ENCODE measurements at places on chromosomes 12 and 14.

DNA sequence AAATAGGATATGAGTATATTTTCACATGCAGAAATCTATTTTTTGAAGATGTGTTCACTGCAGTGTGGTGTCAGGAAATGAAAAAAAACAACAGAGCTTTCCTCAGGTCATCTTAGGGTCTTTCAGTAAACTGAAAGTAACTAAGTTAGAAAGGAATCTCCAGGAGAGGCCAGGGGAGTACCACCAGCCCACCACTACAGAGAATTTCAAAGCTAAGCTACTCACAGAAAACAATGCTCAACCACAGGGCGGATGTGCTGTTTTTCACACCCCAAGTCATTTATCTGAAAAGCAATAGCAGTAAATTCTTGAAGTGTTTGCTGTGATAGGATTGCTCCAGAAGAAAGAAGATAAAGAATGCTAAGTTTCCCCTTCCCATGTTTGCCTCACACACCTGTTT, 79.0 kb downstream of the IFNG start:
- no peak for DNase-seq

GRCh38 chr12:95857156-95857555, 1.6 kb upstream of the SNRPF start:
- DNase-seq = no peak

DNA sequence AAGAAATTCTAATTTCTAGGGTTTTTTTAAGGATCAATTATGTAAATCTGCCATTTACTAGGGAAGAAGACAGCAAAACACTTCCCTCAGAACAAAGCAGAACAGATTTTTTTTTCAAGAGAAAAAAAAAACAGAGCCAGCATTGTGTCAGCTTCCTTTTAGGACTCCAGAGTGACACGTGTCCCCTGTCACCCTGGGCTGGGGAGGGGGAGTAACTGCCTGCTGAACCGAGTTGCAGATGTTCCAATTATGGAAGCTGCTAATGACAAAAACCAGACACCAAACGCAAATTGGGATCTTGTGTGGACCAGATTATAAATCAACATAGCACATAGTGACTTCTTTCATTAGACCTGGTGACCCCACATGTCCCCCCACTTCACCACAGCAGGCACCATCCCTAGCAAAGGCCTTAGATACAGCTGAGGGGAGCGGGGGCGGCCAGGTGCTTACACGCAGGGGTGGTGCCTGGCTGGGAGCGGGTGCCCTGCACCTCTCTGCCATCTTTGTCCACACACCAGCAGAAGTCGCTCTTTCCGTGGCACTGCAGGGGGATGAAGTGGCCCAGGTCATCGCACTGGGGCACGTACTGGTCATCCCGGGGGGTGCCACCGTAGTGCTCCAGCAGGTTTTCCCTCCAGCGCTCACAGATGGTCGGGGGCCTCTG, 25.4 kb downstream of the RTRAF start:
- DNase-seq = no peak

DNA sequence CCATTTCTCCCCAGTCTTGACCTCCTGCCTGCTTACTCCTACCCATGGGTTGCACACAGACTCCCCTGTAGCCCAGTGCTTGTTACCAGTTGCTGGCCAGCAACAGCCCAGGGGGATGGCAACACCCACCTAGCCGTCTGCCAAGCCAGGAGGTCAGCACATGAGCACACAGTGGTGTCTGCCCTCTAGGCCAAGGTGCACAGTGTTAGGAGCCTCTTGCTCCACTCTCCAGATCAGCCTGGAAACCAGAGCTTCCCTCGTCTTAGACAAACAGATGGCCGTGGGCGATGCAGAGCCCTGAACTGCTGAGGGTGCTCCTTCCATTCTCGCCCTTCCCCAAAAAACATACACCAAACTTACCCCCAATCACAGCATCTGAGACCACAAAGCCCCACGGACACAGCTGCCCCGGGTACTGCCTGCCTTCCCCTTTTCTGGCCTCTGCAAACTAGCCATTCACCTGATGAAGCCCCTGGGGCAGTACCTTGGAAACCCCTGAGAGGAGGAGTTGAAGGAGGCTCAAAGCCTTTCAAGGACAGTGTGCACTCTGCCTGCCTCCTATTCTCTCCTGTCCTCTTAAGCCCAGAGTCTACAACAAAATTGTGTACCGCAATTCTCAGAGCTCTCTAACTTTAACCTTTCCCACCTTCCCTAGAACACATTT, 1.0 kb upstream of the GPD1 start:
- DNase-seq = no peak

DNA sequence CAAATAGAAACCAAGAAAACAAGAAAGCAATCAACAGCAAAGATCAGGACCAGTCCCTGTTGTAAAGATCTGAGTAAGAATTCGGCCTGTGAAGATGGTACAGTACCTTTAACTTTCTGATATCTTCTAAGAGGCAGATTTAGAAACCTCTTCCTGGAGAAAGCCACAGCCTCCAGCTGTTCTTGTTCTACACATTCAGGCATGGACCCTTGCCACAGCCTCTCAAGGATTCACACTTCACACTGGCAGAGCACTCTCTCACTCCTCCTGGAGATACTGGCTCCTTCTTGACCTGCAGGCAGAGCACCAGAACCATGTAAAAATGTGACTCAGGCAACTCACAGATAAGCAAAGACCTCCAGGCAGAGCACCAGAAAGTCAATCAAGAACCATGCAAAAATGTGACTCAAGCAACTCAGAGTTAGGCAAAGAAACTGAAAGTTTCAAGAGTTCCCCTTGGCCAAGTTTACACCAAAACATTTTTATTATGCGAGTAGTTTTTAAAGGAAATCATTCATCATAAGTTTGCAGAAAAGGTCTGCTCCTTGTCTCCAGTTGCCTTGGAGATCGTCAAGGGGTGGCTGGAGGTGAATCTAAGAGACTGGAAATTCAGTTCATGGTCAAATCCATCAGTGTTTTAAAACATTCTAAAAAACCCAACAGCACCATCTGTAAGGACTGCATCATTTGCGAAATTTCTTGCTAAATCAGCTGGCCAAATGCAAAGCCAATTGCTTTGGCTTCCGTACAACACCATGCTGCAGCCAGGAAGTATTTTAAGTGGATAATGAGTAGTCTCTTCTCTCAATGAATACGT, 119.3 kb upstream of the MDM1 start:
- no peak for DNase-seq

- no peak for DNase-seq
Measured at GRCh38 chr12:26346736-26347135, 151.4 kb downstream of the SSPN start.

DNA sequence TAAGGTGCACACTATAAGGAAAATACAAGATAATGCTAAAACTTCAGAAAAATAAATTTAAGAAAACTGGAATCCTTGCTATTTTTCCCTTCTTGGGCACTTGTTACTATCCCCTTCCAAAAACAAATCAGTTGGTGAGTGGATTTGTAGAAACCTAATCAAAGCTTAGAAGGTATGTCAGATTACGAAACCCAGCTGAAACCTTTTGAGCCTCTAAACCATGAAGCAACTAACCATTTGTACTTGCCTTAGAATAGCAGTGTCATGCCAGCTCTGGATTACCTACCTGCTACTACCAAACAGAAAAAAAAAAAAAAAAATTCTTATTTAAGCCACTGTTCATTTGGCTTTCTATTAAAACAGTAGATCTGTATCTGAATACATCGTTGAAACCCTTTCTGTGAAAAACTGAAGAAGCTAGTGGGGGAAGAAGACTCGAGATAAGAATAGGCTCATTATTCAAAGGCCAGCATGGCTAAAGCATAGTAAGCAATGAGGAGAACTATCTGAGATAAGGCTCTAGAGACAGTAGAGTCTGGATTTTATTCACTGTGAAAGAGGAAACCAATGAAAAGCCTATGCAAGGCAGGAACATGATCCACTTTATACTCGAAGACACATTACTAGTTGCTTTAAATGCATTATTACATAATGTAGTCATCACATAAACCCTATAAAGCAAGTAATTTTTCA, 30.2 kb downstream of the OSBPL8 start:
- DNase-seq = no peak

DNA sequence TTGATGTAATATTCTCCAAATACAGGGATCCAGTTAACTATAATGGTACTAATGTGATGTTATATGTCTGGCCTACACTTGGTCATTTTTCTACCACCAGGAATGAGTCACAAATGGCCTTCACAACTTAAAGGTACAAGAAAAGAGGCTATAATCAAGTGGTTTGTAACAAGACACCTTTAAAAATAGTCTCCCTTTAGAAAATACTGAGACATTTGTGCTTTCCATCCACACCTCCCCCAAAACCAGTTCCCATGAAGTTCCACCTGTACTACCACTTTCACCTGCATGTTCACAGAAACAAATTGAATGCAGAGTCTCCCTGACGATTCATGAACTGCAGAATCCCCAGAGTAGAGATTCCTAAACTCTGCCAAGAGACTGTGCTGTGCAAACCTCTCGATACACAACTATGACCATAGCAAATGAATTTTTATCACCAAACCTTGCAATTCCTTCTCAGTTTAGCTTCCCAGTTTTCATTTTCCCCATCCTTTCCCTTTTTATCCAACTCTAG, 6.0 kb downstream of the BTG1 start:
- DNase-seq = no peak

- no peak for DNase-seq
Measured at GRCh38 chr12:52203079-52203921, 11.5 kb upstream of the KRT80 start.

GRCh38 chr12:29226616-29227015, 77.5 kb downstream of the FAR2 start:
- no peak for DNase-seq

- no peak for DNase-seq
Measured at GRCh38 chr12:22396735-22397134, 62.2 kb upstream of the ST8SIA1 start.

GRCh38 chr12:68114606-68115005, 44.9 kb downstream of the IFNG start:
- no peak for DNase-seq

GRCh38 chr14:92495027-92495426, 18.6 kb upstream of the RIN3 start:
- DNase-seq = no peak
